ENCODE measurements at places on chromosomes 7 and 10.

- DNase-seq, result peak; percentile 95
Measured at GRCh38 chr7:155205368-155206317, 92.0 kb upstream of the INSIG1 start.

GRCh38 chr7:16847381-16847860 is 34.4 kb downstream of the AGR3 start:
- DNase-seq, result peak; percentile 44

- no peak for DNase-seq
Measured at GRCh38 chr10:116694927-116695268, 47.5 kb downstream of the HSPA12A start.

- peak; percentile 30 for DNase-seq
Measured at GRCh38 chr7:112743811-112744210, 46.4 kb downstream of the TMEM168 start.

- DNase-seq, result no peak
Measured at GRCh38 chr7:134196439-134196838, 69.3 kb downstream of the LRGUK start.

- DNase-seq, result no peak
Measured at GRCh38 chr10:71413581-71413980, 16.9 kb downstream of the CDH23 start.

DNA sequence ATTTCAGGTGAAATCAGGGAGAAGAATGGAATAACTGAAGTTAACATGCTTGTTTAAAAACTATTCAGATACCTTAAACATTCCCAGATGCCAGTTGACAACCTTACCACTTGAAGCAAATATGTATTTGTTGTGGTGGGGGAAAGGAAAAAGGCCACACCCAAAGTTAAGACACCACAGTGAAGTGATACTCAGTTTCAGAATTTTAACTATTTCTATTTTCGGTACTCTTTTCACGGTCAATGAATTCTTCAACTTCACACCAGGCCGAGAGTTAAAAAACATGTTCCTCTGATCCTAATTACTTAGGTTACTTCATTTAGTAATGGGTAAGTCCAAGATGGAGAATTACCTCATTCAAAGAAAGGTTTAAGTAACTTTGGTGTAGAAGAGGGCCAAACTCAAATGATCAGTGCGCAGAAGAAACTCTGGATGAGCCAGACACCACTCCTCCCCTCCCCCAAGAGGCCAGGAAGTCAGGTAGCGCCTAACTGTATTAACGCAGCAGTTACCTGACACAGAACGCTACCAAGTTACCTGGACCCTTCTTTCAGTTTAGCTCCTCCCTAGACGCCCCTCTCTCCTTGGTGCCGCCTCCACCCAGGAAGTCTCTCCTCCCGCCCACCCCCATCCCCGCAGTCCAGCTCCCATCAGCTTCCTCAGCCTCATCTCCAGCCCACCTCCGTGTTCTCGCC is 700 bp downstream of the MTPN start:
- peak; percentile 44 for DNase-seq

DNA sequence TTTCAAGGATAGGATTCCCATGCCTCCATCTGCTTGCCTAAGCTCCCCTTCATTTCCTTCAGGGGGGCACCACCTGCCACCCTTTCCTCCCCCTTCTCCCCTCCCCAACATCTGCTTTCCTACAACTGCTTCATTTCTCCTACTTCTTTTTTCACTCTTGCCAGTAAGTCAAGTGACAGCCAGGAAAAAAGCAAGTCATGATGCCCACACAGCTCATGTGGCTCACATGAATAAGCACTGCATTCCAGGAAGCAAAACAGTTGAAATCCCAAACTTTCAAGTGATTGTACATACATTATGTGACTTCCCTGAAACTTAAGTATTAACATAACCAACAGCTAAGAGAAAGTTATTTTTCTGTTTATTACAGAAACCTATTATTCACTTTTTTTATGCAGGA is 78.6 kb downstream of the TNS3 start:
- DNase-seq, result no peak

DNA sequence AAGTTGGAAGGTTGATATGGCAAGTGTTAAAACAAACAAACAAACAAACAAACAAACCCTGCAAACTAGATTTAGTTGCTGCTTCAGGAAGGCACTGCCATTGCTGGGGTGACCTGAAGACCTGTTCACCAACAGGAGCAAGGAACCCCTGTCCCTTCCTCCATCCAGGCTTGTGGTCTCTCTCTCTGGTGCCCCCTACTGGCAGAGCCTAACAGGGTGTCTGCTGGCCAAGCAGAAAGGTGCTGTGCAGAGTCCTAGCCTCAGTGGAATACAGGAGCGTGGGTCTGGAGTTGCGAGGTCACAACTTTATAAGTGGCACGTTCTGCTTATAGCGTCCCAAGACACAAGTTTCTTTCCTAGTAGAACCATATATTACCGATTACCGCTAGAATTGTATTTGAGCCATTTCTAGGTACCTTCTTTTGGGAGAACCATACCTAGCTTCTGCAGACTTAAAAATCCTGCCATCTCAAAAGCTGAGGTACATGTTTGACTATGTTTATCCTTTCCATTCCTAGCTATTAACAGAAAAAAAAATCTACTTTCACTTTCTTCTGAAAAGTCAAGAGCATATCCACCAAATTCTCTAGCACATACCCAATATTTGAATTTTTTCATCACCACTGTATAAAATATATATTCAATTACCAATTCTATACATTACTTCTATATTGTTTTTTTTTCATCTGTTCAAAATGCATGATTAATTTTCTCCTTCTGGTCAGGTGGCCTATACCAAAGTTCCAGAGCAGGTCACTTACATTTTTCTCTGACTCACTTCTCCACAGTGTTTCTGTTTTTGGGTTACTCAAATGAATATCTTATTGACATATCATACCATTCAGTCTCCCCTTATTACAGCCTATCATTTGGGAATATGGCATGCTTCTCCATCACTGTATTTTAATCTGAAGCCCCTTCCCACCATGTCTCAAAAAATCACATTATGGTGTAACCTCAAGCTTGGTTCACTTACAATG is 29.1 kb upstream of the CALD1 start:
- peak; percentile 20 for DNase-seq

GRCh38 chr7:18509481-18509880 is 13.9 kb downstream of the HDAC9 start:
- DNase-seq, result peak; percentile 58

- peak; percentile 69 for DNase-seq
Measured at GRCh38 chr10:108167766-108168165, 1003.3 kb upstream of the SORCS1 start.

- DNase-seq, result no peak
Measured at GRCh38 chr7:85019778-85020177, 167.1 kb downstream of the SEMA3D start.
